Neural progenitor cell (in vitro differentiated cells): ENCODE measurements at places on chromosomes 3 and 15.

GRCh38 chr3:120559242-120560061, 36.7 kb upstream of the NDUFB4 start:
- DNase-seq = peak; percentile 81

DNA sequence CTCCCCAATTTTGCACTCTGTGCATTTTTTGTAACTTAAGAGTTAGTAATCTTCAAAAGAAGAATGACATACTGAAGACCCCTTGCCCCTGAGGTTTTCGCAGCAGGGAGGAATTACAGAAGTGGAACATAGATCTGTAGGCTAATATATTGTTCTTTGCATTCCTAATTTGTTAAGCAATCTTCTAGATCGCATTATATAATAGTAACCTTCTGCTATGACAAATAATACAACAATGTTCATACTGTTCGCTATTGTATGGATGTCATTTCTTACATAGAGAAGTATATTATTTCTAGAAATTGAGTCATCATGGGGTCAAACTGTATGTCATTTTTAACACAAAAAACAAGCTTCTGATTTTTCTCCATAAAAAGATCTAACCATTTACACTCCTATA, 95.8 kb upstream of the TGFBR2 start:
- DNase-seq = no peak

- DNase-seq = peak; percentile 38
These were observed 34.4 kb downstream of the PAQR9 start for GRCh38 chr3:142929109-142929508.

GRCh38 chr3:161946443-161946960, 449.9 kb downstream of the OTOL1 start:
- no peak for DNase-seq

GRCh38 chr15:57041416-57041815, 123.0 kb downstream of the TCF12 start:
- DNase-seq = no peak

DNA sequence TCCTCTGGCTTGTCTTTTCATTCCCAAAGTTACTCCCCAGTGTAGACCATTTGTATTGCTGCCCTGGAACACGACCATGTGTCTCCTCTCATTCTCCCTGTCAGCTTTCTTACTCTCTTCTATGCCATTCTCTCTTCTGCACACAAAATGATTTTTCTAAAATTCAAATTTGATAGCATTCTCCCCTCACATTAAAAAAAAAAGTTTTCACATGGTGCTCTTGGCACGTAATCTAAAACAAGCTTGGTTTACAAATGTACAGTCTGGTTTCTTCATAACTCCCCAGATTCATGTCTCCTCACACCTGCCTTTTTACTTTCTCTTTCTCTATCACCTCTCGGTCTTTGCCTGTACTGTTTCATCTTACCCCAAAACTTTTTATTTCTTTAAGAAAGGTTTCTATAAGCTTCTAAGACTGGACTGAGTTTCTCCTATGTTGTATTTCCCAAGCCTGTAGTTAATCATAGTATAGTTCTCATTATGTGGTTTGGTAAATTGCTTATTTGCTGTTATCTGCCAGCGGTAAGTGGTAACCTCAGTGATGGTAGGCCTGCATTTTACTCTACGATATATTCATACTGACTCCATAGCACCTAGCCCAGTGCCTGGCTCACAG, 31.2 kb downstream of the BCHE start:
- DNase-seq = no peak

DNA sequence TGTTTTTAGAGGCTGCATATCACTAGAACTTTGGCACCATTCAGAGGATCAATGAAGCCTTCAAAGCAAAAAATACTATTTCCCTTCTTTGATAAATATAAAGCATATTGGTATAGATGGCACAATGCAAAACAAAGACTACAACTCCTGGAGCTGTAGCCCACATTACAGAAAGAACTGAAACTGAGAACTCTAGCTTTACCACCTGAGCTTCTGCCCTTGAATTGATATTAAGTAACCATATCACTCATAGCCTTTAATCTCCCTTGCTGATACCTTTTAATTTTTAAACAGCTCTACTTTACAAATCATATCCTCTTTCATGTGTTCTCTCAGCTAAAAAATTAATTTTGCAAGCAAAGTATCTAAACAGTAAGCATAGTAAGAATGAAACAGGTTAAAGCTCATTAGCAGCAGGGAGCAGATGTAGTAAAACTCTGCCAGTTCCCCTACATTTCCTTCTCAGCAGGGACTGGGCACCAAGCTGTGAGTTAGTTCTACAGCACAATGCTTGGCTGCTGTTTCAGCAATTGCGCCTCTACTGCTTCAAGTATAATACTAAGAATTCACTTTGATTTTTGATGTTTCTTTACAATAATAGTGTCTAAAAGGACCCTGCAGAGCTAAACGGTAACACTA, 97.9 kb upstream of the NANOGP8 start:
- peak; percentile 82 for DNase-seq

- no peak for DNase-seq
These were observed 15.8 kb upstream of the SSUH2 start for GRCh38 chr3:8660175-8661118.

- DNase-seq = no peak
These were observed 468.5 kb downstream of the NLGN1 start for GRCh38 chr3:173865900-173866498.

GRCh38 chr3:17157713-17158112, 273.0 kb downstream of the PLCL2 start:
- DNase-seq = no peak

GRCh38 chr15:68028137-68028887, 25.8 kb upstream of the PIAS1 start:
- DNase-seq = no peak

DNA sequence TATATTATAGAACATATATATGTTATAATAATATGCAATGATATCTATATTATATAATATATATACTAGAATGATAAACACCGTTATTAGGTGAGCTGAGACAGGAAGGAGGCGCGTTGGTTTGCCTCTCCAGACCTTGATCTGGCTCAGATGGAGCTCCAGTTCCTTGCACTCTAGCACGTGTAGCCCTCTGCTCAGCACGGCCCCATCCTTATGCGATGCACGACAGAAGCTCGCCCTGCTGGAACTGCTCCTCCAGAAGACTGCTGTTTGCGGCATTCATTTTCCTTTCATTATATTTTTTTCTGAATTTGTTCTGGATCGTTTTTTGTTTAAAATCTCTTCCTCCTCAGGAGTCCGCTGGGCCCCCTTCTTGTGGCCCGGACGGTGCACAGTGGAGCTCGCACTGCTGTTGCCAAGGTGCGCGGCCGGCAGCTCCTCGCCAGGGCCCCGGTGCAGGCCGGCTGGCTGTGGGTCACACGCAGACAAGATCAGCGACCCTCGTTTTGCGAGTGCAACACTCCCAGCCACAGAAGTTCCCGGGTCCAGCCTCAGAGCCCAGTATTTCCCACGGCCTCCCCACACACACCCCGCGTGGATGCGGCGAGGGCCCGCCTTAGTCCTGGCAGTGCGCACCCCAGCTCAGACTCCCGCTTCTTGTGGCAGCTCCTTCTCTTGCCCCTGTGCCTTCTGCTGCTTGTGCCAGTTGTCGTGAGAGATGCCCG, 112.2 kb downstream of the CHL1 start:
- no peak for DNase-seq

- no peak for DNase-seq
These were observed 180.9 kb upstream of the TBL1XR1 start for GRCh38 chr3:177378168-177378567.

GRCh38 chr3:184417619-184418327, 37.9 kb downstream of the CHRD start:
- peak; percentile 79 for DNase-seq

- DNase-seq = no peak
These were observed at the start of gene BTLA for GRCh38 chr3:112498914-112499711. TSS of gene BTLA (minus strand) at chr3:112499472. CDS start at chr3:112499358, 114 bp downstream.

DNA sequence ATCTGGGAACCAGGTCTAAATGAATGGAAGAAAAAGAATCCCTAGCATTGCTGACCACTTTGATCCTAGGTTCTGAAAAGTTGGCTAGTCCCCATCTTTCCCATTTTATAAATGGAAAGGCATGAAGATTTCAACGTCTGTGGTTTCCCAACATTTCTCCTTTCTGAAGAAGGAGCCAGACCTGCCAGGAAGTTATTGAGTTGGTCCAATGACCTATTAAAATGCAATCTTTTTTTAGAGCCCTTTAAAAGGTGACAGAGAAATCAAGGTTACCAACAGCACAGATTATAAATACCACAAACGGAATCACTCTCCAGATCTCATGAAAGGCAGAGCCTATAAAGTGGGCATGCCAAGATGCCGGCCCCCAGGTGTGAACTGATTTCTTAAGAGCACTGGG, 505.6 kb upstream of the THBS1 start:
- no peak for DNase-seq

GRCh38 chr3:180059356-180059755, 22.6 kb upstream of the PEX5L start:
- DNase-seq = no peak

DNA sequence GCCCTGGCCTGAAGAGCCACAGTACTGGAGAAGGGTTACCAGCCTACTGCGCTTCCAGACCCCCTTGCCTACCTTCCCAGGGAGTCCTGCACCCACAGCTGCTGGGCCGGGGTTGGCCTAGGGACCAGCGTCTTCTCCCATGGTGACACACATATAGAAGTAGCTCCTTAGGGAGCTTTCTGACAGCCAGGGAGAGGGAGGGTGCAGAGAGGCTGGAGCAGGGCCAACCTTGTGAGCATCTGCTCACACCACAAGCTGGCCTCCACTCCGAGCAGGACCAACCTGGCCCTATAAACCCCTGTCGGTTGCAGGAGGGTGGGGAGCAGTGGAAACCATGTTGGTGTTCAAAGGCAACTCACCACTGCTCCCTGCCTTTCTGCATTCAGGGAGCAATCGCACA, 35.2 kb downstream of the SRPRB start:
- no peak for DNase-seq

- DNase-seq = no peak
These were observed 34.9 kb upstream of the TBC1D23 start for GRCh38 chr3:100225883-100226282.
